AG04450 (cell line): ENCODE measurements at places on chromosomes 12 and 14.

- peak; percentile 95 for DNase-seq
These were observed 67.8 kb downstream of the NTF3 start for GRCh38 chr12:5499566-5500330.

DNA sequence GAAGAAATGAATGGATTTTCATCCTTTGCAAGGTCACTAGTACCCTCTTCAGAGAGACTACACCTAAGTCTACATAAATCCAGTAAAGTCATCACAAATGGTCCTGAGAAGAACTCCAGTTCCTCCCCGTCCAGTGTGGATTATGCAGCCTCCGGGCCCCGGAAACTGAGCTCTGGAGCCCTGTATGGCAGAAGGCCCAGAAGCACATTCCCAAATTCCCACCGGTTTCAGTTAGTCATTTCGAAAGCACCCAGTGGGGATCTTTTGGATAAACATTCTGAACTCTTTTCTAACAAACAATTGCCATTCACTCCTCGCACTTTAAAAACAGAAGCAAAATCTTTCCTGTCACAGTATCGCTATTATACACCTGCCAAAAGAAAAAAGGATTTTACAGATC is 40.8 kb downstream of the SPATA7 start:
- DNase-seq = peak; percentile 10

GRCh38 chr14:32183151-32184058 is 18.4 kb upstream of the RNU6-7 start:
- no peak for DNase-seq

DNA sequence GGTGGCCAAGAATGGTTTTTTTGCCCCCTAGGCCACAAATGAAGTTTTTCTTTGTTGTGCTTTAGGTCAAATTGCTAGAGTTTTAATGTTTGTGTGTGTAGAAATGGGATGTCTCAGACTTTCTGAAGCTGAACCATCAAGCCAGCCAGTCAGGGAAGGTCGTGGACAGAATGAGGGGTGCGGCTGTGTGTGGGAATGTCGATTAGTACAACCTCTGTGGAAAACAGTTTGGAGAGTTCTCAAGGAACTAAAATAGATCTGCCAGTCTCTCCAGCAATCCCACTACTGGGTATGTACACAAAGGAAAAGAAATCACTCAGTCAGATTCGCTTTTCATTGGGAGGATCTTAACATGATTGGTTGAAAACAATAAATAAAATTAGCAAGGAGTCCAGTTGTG is 44.5 kb downstream of the ACACB start:
- DNase-seq = no peak

- DNase-seq = no peak
These were observed 90.3 kb downstream of the PELI2 start for GRCh38 chr14:56208520-56208919.

- DNase-seq = no peak
These were observed 57.6 kb downstream of the SLC24A4 start for GRCh38 chr14:92380582-92380981.

DNA sequence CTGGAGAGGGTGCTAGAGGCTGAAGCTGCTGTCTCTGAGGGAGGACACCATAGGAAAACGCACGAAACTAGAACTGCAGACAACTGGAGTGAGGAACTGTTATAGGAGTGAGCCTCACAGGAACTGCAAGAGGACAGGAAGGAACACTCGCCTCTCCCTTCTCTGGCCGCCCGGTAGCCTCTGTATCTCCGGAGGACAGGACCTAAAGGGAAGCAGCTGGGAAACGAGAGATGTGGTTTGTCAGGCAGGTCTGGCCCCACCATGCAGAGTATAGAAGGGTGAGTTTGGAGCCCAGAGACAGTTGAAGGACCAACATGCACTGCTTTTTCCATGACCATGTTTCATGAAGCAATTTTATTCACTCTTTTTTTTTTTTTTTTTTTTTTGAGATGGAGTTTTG is 127.3 kb downstream of the EFCAB11 start:
- DNase-seq = no peak

DNA sequence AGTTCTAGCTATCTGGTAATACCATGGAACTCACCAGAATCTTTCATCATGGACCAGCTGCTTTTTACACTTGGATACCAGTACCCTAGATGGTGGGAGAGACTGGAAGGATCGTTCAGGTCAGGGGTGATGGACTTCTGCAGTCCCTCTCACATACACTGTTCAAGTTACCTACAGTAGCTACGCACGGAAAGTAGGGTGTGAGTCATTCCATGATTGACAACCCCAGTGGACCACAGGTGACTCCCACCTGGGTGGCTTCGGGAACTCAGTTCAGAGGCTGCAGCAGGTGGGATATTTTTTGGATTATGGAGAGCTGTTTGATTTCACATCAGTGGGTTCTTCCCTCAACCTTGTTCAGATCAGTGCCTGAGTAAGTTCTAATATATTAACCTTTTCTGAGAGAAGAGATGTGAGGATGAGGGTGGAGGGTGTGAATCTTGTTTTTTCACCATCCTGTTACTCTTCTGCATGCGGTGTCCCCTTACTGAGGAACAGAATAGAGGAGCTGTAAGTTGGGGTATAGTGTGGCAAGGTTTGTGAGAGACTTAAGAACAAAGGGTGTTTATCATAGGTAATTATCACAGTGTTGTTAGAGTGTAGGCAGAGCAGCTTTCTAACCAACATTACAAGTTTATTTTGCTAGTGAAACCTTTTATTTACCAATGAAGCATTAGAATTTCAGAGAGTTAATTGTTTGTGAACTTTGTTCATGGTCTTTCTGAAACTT is 39.6 kb downstream of the PRKCH start:
- no peak for DNase-seq

DNA sequence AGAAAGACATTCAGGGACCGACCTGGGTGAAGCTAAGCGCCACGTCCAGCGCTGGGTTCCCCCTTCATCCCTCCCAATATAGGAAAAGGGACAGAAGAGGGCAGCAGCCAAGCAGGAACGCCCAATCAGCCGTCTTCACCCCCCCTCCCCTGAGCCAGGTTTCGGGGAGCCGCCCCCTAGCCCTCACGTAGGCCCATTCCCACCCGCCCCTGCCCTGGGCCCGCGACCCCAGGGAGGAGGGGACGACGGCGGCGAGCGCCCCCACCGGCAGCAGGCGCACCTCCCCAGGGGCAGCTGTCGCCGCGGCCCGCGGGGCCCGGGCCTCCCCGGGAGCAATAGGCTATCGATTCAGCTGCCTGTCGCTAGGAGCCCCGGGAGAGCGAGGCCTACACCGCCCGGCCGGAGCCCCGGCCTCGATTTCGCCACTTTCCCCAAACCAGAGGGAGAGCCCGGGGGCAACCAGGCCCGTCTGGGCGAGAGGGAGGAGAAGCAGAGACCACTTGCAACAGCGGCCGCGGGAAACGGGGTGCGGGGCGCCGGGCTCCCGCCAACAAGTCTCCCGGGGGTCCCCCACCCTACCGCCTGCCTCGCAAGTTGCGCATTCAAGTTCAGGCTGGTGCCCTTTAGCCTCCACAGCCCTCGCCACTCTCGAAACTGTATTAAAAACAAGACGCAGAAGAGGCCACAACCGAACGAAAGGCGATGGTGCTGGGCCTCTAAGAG is 1.3 kb downstream of the DCAF5 start:
- no peak for DNase-seq

DNA sequence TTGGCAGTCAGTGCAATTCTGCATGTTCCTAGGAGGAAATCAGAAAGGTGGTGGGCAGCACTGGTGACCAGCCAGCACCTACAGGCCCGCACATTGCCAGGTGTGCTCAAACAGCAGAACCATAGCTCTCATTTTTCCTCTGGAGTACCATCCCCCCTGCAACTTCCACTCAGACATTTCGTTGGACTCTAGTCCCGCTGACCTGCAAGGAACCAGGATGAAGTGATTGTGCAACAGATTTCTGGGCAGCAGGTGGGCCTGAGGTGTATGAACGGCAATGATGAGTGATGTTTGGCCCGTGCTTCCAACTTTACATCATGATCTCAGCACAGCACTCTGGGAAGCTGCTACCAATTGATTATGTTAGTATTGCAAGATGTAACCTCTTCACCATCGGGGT is 129.9 kb downstream of the NTF3 start:
- no peak for DNase-seq

- peak; percentile 56 for DNase-seq
These were observed 26.0 kb upstream of the PTGR2 start for GRCh38 chr14:73825551-73826188.

DNA sequence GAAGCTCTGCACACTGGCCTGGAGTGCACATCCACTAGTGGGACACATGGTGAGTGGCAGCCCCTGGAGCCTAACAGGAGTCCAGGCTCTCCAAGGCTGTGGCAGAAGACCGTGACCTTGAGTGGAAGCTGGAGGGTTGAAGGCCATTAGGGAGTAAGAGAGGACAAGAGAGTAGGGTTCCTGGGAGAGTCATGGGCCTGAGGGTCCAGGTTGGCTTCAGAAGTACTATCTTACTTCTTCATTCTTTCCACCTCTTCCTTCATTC is 406 bp downstream of the IL23A start:
- DNase-seq = no peak

DNA sequence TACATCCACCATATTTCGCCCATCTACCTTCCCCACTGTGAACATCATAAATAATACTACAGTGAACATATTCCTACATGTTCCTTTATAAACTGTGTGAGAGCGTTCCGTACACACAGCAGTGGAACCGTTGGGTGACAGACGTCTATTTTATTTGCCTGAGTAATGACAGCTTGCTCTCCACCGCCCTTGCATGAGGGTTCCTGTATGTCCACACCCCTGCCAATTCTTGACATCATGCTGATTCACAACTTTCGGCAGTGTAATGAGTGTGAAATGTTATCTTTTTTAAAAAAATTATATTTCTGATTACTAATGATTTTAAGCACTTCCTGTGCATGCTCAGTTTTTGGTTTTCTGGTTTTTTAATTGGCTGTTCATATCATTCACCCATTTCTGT is 4.3 kb upstream of the RAD52 start:
- no peak for DNase-seq

DNA sequence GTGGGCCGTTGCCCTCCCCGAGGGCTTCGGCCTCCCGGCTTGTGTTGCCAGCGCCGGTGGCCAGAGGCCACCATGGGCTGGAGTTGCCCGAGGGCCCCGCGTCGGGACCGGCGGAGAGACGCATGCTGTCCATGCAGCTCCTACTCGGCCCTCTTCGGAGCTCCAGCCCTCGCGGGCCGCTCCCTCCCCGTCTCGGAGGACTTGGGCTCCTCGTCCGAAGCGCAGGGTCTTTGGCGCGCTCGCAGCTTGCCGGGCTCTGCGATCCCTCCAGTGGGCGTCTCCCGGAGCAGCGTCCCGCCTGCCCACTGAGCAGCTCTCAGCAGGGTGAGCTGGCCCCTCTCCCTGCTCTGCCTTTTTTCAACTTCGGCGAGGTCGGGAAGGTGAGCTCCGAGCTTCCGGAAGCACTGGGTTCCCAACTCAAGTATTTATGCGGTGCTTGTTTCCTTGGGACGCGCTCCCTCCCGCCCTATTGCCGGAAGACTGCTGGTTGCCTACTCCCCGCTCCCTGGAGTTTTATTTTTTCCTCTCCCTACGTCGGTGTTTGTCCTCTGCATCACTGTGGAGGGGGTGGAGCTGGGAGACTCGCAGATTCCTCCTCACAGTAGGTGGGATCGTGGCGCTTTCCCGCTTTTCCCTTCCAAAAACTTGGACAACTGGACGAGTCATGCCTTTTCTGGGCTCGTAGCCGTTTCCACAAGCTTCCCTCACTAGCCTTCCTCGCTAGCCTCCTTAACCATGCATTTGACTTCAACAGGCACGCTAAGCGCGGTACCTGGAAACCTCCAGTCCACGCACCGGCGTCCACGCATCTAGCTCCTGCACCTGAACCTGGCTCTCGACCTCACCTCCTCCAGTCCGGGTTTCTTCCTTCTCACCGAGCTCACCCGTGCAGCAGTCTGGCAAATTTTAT is at the start of gene AVPR1A:
AVPR1A (minus strand) TSS at position 489 of the 910 bp plus-strand sequence; CDS start at position 124, 365 bp downstream.
- no peak for DNase-seq

- peak; percentile 37 for DNase-seq
These were observed 47.1 kb downstream of the GIT2 start for GRCh38 chr12:109949089-109949488.

GRCh38 chr14:97005934-97006333 is 208.8 kb downstream of the VRK1 start:
- DNase-seq = no peak

GRCh38 chr14:48735607-48736006 is 850.6 kb downstream of the RPS29 start:
- no peak for DNase-seq

DNA sequence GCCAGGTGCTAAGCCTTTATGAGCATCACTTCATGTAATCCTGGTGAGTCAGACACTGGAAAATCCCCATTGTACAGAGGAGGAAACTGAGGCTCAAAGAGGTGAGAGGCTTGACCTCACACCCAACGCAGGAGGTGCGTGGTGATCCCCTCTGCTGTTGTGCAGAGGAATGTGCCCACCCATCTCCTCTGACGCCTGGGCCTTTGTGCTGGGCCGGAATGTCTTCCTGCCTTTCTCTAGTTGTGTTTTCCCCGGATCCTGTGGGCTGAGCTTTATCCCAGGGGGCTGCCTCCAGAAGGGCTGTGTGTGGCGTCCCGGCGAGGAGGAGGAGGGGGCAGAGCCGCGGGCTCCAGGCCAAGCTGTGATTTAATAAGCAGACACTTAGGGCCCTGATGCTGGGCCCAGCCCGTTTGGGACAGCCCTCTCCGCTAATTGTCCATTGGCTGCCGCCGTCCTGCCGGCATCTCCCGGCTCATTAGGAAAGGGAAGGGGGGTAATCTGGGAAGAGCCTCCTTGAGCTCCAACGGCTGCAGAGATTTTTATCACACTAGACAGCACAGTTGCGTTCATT is 653.6 kb downstream of the MED13L start:
- DNase-seq = no peak

DNA sequence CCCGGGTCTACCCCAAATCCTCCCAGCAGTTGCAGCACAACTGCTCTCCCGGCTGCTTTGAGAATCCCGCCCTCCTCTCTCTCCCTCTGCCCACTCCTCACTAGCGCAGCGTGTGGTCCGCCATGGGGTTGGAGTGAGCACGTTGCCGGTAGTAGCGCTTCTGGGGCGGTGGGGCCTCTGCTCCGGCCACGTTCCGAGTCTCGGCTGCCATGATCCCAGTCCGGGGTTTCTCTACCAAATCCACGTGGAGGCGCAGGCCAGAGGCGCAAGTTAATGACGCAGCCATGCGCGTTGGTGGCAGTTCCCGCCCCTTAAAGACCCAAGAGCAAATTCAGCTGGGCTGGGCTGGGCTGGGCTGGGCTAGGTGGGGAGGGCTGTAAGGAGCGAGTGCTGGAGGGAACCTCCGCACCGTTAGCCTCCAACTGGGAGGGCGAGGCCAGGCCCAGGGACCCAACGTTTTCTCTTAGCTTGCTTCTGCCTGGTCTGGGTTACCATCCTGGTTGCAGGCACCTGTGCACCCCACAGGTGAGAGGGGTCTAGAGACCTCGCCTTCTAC is at the start of gene METTL1:
METTL1 (minus strand) TSS at position 233 of the 556 bp plus-strand sequence; CDS start at position 211, 22 bp downstream.
- peak; percentile 83 for DNase-seq

DNA sequence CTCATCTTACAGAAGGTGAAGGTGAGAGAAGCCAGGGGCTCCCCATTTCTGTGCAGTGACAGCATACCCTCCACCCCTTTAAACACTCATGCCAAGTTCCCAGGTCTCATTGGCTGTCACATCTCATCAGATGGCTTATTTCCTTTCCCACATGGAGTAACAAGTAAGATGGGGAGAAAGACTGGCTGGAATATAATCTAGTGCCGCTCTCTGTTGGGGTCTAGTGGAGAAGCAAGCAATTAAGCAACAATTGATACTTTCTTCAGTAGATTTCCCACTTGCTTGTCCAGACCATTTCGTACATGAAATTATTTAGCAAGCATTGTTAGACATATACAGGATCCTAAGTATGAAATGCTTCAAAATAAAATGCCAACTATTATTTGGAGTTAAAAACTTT is 92.2 kb downstream of the SLC5A8 start:
- no peak for DNase-seq
